Right renal cortex interstitium (tissue), 3 donors: ENCODE measurements at places on chromosomes 7 and 10. TPM values are rescaled to one million over a fixed set of nuclear protein-coding genes. Genes with fewer than 3 reads are reported as not detected.

DNA sequence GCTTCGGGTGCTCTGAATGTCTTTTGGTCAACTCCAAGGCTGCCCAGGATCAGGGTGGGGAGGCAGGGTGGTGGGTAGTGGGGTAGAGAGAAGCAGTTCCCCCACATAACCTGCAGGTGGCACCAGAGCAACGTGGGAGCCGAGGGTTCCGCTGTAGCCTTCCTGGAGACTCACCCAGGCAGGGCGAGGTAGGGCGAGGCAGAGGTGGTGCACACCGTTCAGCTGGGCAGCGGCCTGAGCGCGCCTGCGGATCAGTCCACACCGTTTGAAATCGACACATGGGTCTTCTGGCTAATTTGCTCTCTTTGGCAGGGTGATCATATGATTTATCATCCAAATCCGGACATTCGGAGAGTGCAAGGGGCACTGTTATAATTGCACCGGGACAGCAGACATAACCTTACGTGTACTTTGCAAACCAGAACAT, 41.4 kb upstream of the MAP3K8 start:
- DNase-seq = no peak

GRCh38 chr10:3782146-3782450, 2.9 kb downstream of the KLF6 start:
- DNase-seq = no peak

GRCh38 chr10:44398747-44399658, 14.1 kb upstream of the CXCL12 start:
- DNase-seq = no peak

DNA sequence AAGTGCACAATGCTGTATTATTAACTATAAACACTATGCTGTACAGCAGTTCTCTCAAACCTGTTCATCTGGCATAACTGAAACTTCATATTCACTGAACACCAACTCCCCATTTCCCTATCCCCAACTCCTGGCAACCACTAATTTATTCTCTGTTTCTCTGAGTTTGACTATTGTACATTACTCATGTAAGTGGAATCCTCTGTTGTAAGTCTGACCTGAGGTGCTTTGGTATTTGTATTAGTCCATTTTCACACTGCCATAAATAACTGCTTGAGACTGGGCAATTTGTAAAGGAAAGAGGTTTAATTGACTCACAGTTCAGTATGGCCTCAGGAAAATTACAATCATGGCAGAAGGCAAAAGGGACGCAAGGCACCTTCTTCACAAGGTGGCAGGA, 266.3 kb downstream of the PPP1R3A start:
- no peak for DNase-seq

GRCh38 chr7:81111358-81111757, 192.5 kb upstream of the SEMA3C start:
- DNase-seq = no peak

DNA sequence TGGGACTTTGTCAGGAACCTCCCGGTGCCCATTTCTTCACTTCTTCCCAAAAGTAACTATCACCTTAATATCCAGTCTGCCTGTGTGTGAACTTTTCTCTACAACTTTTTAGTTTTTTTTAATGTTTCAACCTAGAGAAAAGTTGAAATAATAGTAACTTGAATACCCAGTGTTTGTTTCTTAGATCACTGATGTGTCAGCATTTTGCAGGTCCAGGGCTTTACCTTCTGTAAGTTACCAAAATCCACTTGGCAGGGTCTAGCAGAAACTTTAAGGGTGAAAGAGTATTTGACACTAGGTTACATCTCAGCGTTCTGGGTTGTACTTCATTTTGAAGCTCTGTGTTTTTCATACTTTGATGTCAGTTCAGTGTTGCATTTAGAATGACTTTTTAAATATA, 372.7 kb downstream of the ARL4A start:
- no peak for DNase-seq

DNA sequence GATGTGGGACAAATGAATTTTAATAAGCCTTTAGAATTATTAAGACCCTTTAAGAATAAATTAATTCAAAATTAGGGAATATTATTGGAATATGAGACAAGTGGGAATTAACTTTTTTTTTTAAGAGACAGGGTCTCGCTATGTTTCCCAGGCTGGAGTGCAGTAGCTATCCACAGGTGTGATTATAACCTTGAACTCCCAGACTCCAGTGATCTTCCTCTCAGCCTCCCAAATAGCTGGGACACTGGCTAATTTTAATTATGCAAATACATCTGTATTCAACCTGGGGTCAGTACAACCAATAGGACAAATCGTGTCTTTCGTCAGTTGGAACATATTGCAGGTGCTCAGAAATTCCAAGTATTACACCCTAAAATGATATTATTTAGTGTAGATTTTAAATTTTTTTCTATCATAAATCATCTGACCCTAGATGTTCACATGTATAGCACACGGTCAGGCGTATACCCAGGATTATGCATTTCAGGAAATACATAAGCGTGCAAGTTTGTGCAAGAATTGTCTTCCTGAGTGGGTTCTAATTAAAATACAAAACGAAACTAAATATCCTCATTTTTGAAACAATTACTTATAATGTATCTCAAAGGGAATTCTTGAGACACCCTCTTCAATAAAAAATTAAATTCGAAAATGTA, 1.2 kb downstream of the NT5C3A start:
- DNase-seq = no peak

- DNase-seq = no peak
Observed at GRCh38 chr10:95411635-95412034, 120.8 kb upstream of the PDLIM1 start.

The SFTPA1 gene
- not detected for polyA plus RNA-seq

The PNLIP gene
- polyA plus RNA-seq = not detected

The AKR1D1 gene
- 0.07 TPM for polyA plus RNA-seq

The EIF5AL1 gene
- 0.96 TPM for polyA plus RNA-seq
